MV-4-11 (cell line): ENCODE measurements at places on chromosomes 3 and 15.

DNA sequence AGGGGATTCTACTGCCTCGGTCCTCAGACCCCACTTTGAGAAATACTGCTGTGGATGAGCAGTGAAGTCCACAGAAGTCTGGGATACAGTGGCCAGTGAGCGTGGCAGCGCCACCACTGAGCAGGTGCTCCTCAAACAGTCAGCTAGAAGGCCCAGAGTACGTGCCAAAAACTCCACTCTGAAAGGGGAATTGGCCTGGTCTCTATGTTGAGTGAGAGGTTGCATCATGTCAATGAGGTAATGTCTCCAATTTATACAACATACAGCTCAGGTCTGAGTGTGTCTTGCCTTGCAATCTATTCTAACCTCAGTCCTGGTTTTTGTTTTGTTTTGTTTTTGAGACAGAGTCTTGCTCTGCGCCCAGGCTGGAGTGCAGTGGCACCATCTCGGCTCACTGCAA is 53.3 kb upstream of the ETV5 start:
- peak; percentile 95 for DNase-seq

DNA sequence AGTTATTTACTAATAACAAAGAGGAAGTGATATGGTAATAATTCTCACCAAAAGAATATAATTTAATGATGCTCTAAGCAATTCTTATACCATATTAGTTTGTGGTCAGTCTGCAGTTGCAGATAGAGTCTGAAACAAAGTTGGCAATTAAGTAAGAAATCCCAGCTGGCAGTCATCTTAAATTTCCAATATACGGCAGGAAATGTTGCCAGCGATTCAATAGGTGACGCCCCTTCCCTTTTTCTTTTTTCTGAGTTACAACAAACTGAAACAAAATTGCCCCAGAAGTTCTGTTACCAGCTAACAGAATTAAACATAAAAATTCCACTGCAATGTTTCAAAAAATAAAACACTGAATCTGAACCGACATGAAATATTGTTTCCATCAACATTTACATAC is 26.7 kb downstream of the LRRFIP2 start:
- peak; percentile 39 for DNase-seq

DNA sequence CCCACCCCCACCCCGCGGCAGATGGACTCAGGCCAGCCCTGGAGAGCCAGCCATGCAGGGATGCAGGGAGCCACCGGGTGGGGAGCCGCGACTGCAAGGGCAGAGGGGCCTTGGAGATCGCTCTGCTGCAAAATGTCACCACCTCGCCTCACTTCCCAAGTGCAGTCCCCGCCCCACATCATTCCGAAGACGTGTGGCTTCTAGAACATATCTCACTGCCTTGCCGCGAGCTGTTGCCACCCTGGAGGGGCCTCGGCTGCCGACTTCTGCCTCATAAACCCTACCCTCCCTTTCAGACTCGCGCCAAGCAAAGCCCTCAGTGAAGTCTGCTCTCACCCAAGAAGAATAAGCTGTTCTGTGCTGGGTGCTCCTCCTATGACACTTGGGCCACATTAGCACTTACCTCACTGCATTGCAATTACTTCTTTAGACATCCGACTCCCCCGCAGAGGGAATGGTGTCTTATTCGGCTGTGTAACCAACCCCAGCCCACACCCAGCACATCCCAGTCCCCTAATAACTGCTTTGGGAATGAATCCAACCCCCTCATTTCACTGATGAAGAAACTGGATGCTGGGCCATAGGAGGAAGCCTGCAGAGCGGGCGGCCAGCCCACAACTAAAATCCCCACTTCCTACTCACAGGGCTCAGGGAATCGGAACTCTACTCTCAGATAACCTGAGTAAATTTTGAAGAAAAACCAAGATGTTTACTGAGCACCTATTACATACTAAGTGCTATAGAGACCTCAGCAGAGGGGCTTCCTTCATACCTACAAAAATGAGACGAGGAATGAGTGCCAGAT is 8.6 kb downstream of the TLE3 start:
- DNase-seq = no peak

- DNase-seq = peak; percentile 52
Observed at GRCh38 chr15:23035964-23036566, 3.3 kb downstream of the TUBGCP5 start.

DNA sequence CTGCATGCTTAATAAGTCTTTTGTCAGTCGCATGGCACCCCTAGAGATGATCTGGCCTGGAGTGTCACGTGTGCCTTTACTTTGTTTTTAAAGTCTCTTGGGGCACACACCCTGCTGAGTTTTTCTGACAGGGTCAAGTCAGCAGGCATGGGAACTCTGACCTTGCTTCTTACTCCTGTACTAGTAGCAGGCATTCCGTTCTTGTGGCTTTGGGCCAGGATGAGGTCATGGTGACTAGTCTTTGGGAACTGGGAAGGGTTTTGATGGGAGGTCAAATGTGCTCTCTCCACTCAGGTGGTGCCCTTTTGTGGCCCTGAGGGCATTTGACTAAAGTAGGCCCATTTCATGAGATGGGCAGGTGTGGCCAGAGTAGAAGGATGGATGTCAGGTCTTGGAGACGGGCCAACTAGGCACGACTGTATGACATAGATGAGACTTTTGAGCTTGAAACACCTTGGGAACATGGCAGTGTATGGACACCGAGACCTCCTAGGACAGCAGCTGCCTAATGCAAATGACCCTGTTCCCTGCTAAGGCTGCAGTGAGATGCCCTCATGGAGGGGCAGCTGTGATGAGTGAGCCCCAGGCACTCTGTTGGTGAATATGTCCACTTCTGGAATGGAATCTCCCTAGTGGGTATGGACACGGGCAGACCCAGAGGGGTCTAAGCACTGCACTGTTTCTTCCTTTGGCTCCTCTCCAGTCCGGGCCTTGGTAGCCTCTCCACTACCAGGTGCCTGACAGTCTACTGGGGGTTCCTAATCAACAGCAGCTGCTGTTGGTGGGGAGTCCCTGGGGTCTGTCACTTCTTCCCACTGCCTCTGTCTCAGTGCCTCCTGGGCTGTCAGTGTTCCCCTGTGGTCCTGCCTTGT is 16.4 kb downstream of the SRPRB start:
- DNase-seq = no peak

GRCh38 chr3:150806185-150806835 is 43.3 kb upstream of the SIAH2 start:
- DNase-seq = no peak

DNA sequence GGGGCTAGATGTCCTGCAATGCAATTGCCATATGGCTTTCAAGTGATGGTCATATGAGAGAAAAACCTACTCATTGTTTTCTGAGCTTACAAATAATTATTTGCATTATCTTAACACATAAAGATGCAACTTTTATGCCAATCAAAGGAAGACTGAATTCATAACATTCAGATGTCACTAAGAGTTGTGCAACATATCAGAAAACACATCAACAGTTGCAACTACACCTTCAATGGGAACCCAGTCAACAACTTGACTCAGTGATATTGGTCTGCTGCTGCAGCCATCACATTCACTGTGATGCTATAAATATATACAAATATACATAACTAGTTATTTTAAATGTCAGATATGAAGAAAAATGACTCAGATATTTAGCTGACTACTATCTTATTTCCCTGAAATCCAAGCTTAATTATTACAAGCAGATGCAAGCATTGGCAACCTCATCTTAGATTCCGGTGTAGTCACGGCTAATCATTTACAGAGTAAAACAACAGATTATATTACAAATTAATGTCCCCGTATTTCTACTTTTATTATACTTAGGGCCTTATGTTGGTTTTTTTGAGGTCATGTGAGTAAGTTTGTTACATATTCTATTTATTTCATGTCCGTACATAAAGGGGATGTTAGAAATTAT is 23.7 kb downstream of the CNTN3 start:
- DNase-seq = no peak

DNA sequence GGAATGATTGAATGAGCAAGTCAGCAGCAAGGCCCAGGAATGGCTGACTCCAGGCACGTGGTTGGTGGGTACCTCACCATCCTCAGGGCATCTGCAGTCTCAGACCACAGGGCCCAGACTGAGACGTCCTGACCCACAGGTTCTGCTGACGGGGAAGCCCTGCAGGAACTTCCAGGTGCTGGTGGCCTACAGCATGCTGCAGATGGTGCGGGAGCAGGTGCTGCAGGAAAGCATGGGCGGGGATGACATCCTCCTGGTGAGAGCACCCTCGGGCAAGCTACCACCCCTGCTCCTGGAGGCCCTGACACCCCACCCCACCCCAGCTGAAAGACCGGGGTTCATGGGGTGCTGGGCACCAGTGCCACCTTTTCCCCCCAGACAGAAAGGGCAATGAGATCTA is 14.1 kb downstream of the TBC1D21 start:
- DNase-seq = no peak

DNA sequence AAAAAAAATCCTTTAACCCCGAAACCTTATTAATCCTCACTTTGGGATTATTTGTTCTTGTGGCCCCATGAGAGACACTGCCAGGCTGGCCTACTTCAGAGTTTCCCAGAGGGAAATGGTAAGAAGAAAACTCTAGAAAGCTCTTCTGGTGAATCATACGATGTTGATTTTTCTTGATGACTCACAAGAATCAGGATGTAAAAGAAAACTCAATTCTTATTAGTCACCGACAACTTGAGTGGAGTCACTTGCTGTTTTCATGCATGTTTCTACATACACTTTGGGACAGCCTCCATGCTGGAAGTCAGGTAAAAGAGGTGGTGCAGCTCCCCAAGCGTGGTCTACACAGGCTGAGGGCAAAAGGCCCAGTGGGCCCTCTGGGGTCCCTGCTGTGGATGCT is 42.8 kb downstream of the MYO5C start:
- DNase-seq = peak; percentile 80

- no peak for DNase-seq
Observed at GRCh38 chr3:111668326-111668725, 73.2 kb upstream of the ZBED2 start.

- DNase-seq = peak; percentile 27
Observed at GRCh38 chr3:139629033-139629432, 48.7 kb downstream of the NMNAT3 start.

GRCh38 chr15:68503791-68504680 is 72.1 kb upstream of the ITGA11 start:
- DNase-seq = no peak

- peak; percentile 28 for DNase-seq
Observed at GRCh38 chr3:39990532-39990931, 181.1 kb downstream of the MYRIP start.

DNA sequence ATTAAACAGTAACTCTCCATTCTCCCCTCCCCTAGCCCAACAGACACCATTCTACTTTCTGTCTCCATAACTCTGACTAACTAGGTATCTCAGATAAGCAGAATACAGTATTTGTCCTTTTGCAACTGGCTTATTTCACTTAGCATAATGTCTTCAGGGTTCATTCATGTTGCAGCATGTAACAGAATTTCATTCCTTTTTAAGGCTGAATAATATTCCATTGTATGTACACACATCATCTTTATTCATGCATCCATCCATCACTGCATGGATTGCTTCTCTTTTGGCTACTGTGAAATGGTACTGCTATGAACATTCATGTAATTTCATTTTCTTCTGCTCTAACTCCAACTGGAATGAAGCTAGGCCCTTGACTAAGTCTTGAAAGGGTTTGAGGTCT is 2.0 kb upstream of the PTPN23 start:
- DNase-seq = no peak

DNA sequence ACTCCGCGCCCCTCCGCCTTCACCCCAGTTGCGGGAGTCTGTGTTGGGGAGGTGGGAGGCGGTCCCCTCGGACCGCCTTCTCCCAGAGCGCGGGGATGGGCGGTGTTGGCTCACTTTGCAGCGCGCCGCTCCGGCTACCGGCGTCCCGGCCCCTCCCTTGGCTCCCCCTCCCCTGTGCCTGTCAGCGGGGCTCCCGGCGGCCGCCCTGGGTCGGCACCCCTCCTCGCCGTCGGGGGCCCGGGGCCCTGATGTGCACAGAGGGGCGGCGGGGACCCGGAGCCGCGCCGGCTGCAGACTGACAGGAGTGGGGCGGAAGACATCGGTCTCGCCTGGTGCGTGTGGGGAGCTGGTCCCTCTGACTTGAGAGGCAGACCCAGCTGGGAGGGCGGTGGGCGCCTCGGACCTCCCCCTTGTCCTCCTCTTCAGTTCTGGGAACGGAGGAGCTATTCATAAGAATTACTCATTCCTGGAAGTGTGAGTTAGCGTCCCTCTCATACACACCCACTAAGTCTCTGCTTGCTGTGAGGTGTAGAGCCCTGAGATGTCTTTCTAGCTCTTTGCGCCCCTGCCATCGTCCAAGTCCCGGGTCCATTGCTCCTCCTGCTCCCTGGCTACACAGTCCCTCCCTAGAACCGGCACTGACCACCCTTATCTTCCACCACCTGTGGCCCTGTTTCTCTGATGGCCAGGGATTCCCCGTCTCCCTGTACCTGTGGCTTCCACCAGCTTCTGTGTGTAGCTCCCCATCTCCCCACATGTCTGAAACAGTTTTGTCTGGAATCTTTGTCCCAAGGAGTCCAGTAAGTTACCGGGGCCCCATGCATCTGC is 42.3 kb upstream of the ROPN1 start:
- no peak for DNase-seq

- DNase-seq = no peak
Observed at GRCh38 chr15:47434596-47434995, 282.7 kb upstream of the SEMA6D start.

- peak; percentile 86 for DNase-seq
Observed at GRCh38 chr15:70535071-70535954, 228.0 kb downstream of the UACA start.

DNA sequence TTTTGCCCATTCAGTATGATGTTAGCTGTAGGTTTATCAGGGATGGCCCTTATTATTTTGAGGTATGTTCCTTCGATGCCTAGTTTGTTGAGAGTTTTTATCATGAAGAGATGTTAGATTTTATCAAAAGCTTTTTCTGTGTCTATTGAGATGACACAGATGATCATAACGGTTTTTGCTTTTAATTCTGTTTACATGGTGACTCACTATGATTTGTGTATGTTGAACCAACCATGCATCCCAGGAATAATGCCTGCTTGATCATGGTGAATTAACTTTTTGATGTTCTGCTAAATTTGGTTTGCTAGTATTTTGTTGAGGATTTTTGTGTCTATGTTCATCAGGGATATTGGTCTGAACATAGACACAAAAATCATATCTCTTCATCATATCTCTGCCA is 8.3 kb downstream of the GPR156 start:
- DNase-seq = no peak

- peak; percentile 22 for DNase-seq
Observed at GRCh38 chr3:188084752-188085583, 69.0 kb upstream of the LPP start.

GRCh38 chr3:12181806-12182205 is 23.1 kb upstream of the TIMP4 start:
- no peak for DNase-seq
